ENCODE measurements at places on chromosomes 13 and 19.

DNA sequence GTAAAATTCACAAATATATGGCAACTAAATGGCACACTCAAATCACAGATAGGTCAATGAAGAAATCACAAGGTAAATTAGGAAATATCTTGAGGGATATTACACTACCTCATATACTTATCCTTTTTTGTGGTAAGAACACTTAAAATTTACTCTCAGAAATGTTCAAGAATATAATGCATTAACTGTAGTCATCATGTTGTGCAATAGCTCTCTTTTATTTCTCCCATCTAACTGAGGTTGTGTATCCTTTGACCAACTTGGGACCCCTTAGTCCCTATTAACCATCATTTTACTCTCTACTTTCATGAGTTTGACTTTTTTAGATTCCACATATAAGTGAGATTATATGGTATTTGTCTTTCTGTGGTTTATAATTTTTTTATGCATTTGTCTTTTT lies 52.6 kb downstream of the WTIP start:
- DNase-seq, result no peak

DNA sequence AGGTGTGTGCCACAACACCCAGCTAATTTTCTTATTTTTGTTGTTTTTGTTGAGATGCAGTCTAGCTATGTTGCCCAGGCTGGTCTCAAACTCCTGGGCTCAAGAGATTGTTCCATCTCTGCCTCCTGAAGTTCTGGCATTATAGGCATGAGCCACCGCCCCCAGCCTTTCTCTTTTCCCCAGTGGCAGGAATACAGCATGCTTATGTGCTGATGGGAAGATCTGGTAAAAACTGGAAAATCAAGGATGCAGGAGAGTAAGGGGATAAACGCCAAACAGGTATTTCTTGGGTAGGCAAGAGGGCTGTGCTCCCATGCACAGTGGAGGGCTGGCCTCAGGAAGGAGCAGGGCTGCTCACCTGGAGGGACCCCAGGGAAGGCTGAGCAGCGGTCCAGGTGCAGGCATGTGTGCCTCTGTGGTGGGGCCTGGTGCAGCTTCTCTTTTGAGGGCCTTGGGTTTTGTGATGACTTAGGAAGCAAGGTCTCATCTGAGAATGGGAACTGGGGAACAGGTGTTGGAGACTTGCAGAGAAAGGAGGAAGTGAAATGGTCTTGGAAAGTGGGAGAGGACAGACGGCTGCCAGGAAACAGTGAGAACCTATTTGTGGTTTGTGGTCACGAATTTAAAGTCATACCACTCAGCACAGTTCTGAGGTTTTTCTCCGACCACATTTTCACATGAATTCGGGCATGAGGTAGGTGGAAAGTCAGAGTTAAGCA lies 106.5 kb downstream of the TEX26 start:
- no peak for DNase-seq

GRCh38 chr13:42981317-42981716 lies 10.7 kb downstream of the EPSTI1 start:
- DNase-seq, result no peak

- DNase-seq, result no peak
Observed at GRCh38 chr13:26663791-26664190, 96.8 kb downstream of the GPR12 start.

DNA sequence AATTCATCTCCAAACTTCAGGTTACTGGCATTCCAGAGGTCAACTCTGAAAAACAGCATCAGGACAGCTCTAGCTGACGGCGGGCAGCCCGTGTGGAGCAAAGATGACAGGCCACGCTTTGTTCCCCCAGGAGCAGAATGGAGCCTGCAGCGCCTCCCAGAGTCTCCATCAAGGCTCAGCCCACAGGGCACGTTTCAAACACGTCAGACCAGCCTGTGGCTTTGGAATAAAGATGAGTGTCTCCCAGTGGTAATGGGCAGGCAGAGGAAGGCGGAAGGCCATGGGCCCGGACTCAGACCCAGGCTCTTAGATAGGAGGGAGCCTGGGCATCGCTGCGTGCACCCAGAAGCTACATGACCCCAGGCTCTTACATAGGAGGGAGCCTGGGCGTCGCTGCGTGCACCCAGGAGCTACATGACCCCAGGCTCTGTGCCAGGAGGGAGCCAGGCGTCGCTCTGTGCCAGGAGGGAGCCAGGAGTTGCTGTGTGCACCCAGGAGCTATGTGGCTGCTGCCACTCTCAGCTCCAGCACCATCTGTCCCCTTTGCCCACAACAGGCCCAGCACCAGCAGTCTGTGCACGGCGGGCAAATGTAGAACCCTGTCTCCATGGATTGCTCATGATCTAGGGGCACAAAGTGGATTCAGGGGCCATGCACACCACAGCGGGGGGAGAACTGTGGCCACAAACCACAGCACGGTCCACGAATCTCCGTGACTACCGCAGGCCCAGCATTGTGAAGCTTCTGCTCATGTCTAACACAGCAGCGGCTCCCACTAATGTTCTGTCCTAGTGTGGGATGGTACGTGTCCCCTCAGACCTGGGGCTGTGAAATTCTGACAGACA lies 47.8 kb upstream of the C13orf46 start:
- no peak for DNase-seq

- DNase-seq, result no peak
Observed at GRCh38 chr13:76266561-76266960, 619.6 kb downstream of the KCTD12 start.

DNA sequence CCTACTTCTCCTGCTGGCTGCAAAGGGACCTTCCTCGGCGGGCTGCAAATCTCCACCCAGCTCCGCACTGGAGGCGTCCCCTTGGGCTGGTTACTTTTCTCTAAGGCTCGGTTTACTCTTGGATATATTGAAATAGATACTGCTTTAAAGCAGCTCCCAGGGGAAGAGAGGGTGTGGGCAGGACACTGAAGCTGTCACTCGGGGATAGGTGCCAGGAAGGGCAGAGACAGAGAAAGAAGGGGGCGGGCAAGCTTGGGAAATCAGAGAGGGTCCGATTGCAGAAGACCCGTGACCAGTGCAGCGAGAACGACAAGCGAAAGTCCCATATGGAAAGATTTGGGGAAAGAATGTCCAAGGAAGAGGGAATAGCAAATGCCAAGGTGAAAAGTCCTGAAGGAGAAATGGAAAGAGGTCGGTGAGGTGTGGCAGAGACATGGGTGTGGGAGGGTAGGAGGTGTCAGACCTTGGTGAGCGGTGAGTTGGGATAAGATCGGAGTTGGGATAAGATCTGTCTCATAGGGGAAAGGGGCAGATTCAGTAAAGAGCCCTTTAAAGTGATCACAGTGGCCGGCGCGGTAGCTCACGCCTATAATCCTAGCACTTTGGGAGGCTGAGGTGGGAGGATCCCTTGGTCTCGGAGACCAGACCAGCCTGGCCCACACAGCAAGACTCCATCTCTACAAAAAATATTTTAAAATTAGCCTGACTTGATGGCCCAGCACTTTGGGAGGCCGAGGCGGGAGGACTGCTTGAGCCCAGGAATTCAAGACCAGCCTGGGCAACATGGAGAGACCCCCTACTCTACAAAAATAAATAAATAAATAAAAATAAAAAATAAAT lies 618 bp downstream of the THSD8 start:
- no peak for DNase-seq

DNA sequence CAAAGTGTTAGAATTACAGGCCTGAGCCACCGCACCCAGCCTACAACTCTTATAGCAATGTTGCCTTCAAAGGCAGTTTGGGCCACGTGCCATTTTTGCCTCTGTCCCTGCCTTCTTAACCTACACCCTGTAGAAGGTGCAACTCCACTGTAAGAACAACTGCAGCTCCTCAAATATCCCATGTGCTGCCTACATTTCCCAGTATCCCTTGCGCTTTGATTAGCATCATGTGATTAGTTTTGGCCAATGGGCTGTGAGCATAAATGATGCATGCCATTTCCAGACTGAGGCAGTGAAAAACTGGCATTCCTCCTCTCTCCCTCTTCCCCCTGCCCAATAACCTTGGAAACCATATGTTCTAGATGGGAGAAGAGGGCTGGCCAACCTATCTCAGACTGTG lies 75.2 kb upstream of the MRI1 start:
- no peak for DNase-seq

DNA sequence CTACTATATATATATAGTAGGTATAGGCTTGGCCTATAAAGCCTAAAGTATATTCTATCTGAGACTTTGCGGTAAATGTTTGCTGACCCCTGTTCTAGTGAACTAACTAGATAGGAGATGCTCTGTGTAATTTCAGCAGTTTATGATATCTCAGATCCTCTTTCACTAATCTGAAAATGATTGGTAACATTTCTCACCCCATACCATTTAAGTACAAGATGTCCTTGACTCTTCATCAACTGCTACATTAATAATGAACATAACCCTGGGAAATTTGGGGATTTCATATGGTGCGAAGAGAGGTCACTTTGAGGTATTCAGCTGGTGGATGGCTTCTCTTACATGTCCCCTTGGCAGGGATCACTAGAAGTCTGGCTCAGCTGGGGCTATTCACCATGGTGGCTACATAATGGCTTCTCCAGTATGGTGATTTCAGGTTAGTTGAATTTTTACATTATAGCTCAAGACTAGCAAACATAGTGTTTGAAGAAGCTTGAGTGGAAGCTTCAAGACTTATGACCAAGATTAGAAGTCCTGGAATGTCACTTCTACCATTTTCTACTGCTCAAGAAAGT lies 103.6 kb upstream of the MYCBP2 start:
- no peak for DNase-seq

DNA sequence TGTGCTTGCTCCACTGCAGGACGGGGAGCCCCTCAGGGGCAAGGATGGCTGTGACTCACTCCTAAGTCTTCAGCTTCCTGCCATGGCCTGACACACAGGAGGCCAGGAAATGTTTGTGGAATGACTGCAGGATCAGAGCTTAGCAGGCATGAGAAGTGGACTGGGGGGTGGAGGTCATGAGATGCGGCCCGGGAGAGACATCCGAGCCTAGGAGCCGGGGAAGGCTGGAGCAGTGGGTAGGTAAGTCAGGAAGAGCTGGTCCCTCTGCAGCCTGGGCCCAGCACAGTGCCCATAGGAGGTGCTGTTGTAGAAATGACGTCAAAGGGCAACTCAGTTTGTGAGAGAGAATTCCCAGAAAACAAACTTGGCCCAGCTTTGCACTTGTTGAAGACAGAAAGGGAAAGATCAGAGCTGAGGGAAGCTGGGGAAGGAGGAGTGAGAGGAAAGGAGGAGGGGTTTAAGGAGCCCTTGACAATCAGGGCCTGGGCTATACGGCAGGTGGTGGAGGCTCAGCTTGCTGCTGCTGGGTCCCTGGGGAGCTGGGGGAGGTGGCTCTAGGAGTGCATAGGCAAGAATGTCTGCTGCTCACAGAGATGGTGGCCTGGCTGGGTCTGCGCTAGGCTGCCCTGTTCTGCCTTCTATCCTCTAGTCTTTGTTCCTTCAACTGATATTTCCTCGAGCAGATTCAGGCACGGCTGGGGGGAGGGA lies 18.5 kb downstream of the POU2F2 start:
- no peak for DNase-seq

DNA sequence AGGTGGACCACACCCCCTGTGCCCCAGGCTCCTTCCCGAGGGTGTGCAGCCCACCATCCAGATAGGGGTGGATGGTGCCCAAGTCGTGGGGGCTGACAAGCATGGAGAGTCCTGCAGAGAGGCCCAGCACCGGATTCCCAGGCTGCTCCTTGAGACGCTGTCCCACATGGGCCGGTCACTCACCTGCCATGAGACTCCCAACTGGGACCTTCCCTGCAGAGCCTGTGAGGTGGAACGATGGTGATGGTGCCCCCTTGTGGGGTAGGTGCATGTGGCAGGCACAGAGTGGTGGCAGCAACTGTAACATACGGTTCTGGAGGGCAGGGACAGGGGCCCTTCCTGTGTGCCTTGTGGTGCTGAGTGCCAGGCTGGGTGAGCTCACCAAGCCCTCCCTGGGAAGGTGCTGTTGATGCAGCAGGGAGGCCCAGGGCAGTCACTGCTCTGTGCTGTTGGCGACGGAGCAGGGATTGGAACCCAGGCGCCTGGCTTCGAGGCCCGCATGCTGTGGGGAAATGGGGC lies 33.1 kb downstream of the PPP1R37 start:
- peak; percentile 68 for DNase-seq

GRCh38 chr19:29060813-29061364 lies 152.1 kb downstream of the UQCRFS1 start:
- no peak for DNase-seq

- DNase-seq, result no peak
Observed at GRCh38 chr19:50242581-50242980, 39.2 kb downstream of the MYH14 start.

- DNase-seq, result no peak
Observed at GRCh38 chr13:63208826-63209225, 1793.2 kb upstream of the PCDH20 start.

GRCh38 chr19:10070730-10071446 lies 15.2 kb upstream of the SHFL start:
- no peak for DNase-seq

DNA sequence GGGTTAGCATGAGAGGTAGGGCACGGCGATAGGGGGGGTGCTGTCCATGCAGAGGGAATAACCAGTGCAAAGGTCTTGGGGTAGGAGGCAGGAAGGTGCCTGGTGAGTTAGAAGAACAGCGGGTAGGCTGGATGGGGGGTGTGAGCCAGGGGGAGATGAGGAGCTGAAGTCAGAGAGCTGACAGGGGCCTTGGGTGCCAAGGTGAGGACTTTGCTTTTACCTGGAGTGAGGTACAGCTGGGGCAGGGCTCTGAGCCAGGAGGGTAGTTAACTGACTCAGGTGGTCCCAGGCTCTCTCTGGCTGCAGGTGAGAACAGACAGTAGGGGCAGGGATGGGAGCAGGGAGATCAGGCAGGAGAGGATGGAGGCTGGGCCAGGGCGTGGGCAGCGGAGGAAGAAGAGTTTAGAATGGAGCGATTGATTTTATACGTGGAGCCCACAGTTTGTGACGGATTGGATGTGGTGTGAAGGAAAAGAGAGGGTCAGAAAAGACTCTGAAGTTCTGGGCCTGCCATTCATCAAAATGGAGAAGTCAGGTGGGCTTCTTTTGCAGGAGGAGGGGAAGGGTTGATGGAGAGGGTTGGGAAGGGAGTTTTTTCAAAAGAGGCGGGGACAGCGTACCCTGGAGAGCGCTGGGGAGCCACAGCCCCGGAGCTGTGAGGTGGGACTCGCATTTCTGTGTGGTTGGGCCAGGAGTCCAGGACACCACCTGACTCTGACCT lies 1.2 kb upstream of the GRAMD1A start:
- no peak for DNase-seq

DNA sequence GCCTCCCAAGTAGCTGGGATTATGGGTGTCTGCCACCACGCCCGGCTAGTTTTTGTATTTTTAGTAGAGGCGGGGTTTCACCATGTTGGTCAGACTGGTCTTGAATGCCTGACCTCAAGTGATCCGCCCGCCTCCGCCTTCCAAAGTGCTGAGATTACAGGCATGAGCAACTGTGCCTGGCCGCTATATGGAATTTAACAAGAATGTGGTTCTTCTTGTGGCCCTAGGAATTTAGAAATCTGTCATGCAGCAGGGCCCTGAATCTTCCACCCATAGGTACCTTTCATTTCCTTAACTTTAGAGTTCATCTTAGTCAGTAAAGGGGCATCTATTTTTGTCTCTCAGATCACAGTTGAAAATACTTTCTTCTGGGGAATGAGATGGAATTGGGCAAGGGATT lies 25.6 kb upstream of the NDFIP2 start:
- no peak for DNase-seq

Data from stimulated activated CD4-positive, alpha-beta T cell treated with anti-CD3 and anti-CD28 coated beads, Interleukin-4, amount 100 ng/mL, for 1 hour (primary cell).